ENCODE measurements at places on chromosomes 1 and 21.

GRCh38 chr1:162087574-162087973 lies 18.1 kb downstream of the NOS1AP start:
- no peak for DNase-seq

DNA sequence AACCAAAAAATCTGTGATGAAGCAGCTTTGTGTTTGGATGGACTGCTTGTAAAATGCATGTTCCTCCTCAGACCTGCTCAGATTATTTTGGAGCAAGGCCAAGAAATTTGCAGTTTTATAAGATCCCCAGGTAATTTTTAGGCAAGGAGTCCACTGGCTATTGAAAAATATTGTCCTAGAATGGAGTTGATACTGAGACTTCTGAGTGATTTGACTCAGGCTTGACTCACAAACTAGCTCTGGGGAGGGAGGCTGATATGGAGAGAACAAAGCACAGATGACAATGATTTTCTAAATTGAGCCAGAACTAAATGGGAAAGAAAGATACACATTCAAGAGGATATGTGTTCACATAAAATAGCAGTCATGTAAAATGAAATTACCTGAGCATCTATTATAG lies 36.7 kb downstream of the AGL start:
- DNase-seq = no peak

- no peak for DNase-seq
These were observed 16.6 kb downstream of the BCAR3 start for GRCh38 chr1:93665015-93665414.

- DNase-seq = no peak
These were observed 181.5 kb downstream of the DNAH14 start for GRCh38 chr1:225111000-225111399.

GRCh38 chr1:87291107-87291506 lies 37.6 kb upstream of the LMO4 start:
- DNase-seq = no peak

DNA sequence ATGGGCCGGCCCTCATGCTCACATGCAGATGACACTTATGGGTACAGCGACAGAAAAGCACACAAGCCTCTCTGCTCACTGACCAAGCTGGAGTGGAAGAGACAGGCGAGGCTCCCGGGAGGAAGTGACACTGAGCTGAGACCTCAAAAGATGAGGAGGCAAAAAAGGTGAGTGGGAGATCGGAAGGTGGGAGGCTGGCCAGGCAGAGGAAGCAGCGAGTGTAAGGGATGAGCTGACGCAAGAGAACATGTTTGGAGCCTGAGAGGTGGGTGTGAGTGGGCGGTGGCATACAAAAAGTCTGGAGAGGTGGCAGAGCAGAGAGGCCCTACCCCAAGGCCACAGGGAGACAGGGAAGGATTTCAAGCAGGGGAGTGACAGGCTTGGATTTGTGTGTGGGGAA lies 18.2 kb upstream of the CDCP2 start:
- no peak for DNase-seq

DNA sequence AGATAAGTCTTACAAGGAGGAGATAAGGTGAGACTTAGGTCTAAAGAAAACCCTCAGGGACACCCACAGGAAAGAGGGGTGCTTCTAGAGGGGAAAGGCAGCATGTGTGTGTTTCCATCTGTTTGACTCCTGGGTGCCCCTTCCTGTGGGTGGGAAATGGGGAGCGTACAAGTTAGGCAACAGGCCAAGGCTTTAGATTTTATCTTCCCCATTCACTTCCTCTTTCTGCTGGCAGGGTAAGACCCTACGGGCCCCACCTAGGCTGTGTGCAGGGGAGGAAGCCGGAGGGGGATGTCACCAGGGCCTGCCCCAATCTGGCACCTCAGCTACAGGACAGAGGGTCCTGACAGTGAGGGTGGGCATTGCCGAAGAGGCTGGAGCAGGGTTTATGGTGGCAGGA lies 2.5 kb upstream of the OLIG1 start:
- no peak for DNase-seq

GRCh38 chr1:58781541-58782177 lies 2.2 kb downstream of the JUN start:
- peak; percentile 8 for DNase-seq

GRCh38 chr1:213622365-213623063 lies 365.3 kb upstream of the PROX1 start:
- DNase-seq = no peak

- no peak for DNase-seq
These were observed 372.1 kb upstream of the B3GALT2 start for GRCh38 chr1:193558491-193559028.

- no peak for DNase-seq
These were observed 6.5 kb downstream of the CCSAP start for GRCh38 chr1:229336345-229336744.
